Epithelial cell of umbilical artery (primary cell): ENCODE measurements at places on chromosomes 1 and 21. TPM values are rescaled to one million over a fixed set of nuclear protein-coding genes. Genes with fewer than 3 reads are reported as not detected.

TFF2 gene
- total RNA-seq, result not detected in 2 replicates

EFCAB14 gene
- total RNA-seq, result 34.1 and 46.7 TPM in 2 replicates

TNFAIP8L2 gene
- not detected in 2 replicates for total RNA-seq

AVPR1B gene
- not detected in 2 replicates for total RNA-seq

PLEKHG5 gene
- total RNA-seq, result 26.4 and 36.4 TPM in 2 replicates

TSPEAR gene
- not detected in 2 replicates for total RNA-seq

CEPT1 gene
- total RNA-seq, result 42.2 and 61.4 TPM in 2 replicates

FCER1A gene
- total RNA-seq, result not detected in 2 replicates

CLDN8 gene
- total RNA-seq, result not detected in 2 replicates
